ENCODE measurements at places on chromosomes 5 and 9.

GRCh38 chr9:7394002-7394774, 405.4 kb downstream of the DMAC1 start:
- DNase-seq, result peak; percentile 28

- DNase-seq, result no peak
Measured at GRCh38 chr5:56525113-56525512, 290.2 kb upstream of the MAP3K1 start.

- no peak for DNase-seq
Measured at GRCh38 chr5:169760229-169760628, 123.2 kb downstream of the DOCK2 start.

GRCh38 chr5:98454407-98454806, 319.1 kb upstream of the RGMB start:
- DNase-seq, result no peak

- DNase-seq, result no peak
Measured at GRCh38 chr9:79809931-79810330, 238.2 kb downstream of the TLE4 start.

DNA sequence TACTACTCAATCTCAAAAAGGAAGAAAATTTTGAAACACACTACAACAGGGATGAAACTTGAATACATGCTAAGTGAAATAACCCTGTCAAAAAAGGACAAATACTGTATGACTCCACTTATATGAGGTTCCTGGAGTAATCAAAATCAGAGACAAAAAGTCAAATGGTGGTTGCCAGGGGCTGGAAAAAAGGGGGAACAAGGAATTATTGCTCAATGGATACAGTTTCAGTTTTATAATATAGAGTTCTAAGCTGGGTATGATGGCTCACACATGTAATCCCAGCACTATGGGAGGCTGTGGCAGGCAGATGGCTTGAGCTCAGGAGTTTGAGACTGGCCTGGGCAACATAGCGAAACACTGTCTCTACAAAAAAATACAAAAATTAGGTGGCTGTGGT, 29.0 kb downstream of the ETF1 start:
- no peak for DNase-seq

DNA sequence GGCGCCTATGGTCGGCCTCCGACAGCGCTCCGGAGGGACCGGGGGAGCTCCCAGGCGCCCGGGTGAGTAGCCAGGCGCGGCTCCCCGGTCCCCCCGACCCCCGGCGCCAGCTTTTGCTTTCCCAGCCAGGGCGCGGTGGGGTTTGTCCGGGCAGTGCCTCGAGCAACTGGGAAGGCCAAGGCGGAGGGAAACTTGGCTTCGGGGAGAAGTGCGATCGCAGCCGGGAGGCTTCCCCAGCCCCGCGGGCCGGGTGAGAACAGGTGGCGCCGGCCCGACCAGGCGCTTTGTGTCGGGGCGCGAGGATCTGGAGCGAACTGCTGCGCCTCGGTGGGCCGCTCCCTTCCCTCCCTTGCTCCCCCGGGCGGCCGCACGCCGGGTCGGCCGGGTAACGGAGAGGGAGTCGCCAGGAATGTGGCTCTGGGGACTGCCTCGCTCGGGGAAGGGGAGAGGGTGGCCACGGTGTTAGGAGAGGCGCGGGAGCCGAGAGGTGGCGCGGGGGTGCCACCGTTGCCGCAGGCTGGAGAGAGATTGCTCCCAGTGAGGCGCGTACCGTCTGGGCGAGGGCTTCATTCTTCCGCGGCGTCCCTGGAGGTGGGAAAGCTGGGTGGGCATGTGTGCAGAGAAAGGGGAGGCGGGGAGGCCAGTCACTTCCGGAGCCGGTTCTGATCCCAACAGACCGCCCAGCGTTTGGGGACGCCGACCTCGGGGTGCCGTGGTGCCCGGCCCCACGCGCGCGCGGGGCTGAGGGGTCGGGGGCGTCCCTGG, 561 bp downstream of the DAPK1 start:
- DNase-seq, result peak; percentile 60

- DNase-seq, result no peak
Measured at GRCh38 chr9:83451308-83451707, 86.9 kb downstream of the FRMD3 start.

DNA sequence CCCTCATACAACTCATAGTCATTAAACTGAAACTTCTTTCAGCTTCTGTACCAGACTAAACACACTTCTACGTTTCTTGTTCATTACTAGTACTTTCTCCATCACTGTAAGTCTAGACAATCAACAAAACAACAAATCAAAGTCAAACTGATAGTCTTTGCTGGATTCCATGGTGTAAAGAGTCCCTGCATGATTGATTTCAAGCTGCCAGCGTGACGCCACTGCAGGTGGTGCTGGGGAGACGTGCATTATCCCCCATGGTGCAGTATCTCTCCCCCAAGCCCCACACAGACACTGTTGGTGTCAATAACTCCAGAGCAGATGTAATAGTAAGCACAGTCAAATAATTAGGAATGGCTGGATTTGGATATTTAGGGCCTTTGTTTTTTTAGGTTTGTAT, 10.7 kb upstream of the SLC2A8 start:
- no peak for DNase-seq

GRCh38 chr5:33258553-33258952, 182.2 kb upstream of the TARS1 start:
- no peak for DNase-seq

GRCh38 chr5:126139086-126139485, 284.1 kb upstream of the GRAMD2B start:
- no peak for DNase-seq

GRCh38 chr5:68287976-68288706, 72.6 kb downstream of the PIK3R1 start:
- DNase-seq, result peak; percentile 81

GRCh38 chr5:172837640-172838039, 3.6 kb downstream of the ERGIC1 start:
- DNase-seq, result no peak

DNA sequence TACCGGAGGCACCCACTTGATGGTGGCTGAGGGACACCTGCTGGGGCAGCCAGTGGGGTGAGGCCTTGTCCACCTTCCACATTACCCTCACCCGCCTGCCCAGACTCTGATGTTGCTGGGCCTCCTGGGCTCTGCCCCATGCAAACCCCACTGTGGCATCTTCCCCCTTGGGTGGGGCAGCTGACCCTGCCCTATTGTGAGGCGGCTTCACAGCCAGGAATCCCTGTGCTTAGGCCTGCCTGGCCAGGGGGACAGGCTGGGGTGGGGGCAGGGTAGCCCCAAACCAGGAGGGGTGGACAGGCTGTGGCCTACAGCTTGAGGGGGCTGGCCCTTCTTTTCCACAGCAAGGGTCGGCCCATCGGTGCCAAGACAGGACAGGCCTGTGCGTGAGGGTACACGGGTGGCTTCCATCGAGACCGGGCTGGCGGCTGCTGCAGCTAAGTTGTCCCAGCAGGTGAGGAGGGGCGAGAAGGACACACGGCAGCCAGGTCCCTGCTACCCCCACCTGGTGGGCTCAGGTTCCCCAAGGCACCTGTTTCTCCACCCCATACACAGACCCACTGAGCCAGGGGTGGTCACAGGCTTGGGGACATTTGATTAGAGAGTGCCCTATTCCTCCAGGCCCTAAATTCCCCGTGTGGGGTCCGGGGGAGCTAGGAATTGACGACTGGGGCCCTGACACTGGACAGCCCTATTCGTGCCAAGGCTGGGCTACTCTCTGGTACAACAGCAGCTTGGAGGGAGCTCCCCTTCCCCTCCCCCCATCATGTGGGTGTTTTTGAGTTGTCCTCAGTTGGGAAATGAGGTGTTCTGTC, 99.2 kb downstream of the PHF2 start:
- DNase-seq, result no peak

- DNase-seq, result no peak
Measured at GRCh38 chr5:68994645-68995044, 99.2 kb upstream of the SLC30A5 start.

DNA sequence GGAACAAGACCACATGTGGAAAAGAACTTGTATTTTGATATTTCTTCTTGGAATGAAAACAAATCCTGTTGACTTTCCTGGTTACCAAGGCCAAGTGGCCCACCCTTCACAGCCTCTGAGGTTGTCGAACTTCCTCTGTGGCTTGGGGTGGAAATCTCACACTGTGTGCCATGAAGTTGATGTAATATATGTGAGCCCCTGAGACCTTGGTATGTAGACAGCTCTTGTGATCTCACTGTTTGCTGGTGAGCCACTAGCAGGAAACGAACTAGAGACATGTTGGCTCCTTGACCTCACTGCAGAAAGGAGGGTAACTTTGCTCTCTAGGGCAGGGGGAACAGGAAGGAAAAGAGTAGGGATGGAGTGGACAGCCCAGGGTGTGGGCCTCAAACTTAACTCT, 159.4 kb downstream of the ARHGAP26 start:
- DNase-seq, result no peak

DNA sequence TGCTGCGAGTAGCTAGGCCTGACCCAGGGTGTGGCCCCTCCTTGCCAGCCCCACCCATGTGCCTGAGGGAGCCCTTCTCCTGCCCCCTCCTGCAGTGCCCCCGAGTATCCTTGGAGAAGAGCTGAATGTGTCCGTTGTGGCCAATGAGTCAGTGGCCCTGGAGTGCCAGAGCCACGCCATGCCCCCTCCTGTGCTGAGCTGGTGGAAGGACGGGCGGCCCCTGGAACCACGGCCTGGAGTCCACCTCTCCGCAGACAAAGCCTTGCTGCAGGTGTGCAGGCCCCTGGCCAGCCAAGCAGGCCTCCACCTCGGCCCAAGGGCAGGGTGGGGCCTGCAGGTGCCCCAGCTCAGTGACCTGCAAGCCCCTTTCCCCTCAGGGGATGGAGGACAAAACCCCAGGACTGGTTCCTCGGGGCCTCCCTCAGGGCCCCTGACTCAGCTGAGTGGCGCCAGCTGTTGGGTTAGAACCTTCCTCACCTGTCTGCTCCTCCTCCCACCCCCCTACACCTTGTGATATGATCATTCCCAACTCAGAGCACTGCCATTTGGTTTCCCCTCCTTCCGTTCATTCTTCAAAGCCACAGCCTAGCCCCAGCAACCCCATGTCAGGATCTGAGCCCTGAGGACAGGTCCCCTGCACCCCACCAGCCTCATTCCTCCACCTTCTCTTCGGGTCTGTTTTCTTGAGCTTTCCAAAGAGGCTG, 80.0 kb upstream of the ASS1 start:
- no peak for DNase-seq

GRCh38 chr9:134919303-134919702, 1.6 kb upstream of the FCN1 start:
- DNase-seq, result no peak

- DNase-seq, result no peak
Measured at GRCh38 chr9:85536514-85536913, 205.2 kb downstream of the AGTPBP1 start.

GRCh38 chr5:168578006-168578405, 1.2 kb downstream of the PANK3 start:
- no peak for DNase-seq

DNA sequence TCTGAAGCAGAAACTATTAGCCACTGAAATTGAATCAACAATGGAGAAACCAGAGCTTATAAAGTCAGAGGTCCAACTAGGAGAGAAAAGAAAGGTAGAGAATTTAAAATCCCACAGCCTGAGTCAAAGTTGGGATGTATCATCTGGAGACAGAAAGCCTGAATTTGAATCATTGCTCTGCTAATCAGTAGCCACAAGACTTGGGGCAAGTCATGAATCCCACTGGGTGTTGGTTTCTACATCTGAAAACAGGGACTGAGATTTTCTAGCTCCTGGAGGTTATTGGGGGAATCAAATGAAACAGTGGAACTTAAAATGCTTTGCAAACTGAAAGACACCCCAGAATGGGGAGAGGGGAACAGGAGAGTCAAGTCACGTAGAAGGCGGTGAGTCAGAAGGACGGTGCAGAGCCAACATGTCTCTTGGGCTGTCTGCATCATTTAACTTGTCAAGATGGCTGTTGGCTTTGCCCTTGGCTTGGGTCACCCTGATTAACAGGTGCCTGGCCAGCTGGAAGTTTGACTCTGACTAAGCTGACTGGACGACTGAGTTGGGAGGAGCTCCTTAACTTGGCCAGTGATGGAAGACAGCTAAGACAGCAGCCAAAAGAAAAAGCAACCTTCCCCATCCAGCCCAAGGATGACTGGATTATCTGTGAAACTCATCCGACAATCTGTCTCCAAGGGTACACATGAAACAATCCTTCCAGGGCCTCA, 60.6 kb upstream of the ADRA1B start:
- DNase-seq, result no peak

- DNase-seq, result no peak
Measured at GRCh38 chr5:25029004-25029403, 384.2 kb upstream of the CDH10 start.

GRCh38 chr5:72199681-72200080, 92.4 kb downstream of the MAP1B start:
- DNase-seq, result no peak

DNA sequence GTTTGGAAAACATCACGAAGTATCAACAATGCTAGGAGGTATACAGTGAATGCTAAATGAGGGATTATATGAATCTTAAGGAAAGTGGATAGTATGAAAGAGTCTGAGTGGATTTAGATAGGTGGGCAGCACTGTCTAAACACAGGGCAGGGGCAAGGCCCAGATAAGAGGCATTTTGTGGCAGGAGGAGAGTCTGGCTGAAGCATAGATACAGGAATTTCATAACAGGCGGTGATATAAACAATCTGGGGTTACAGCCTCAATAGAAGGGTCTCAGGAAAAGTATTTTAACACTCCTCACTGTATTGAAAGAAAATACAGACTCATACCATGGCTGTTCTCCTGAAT, 96.9 kb downstream of the PLPP1 start:
- no peak for DNase-seq

- DNase-seq, result no peak
Measured at GRCh38 chr5:118647587-118647986, 340.8 kb downstream of the DTWD2 start.

GRCh38 chr5:103014983-103015382, 105.0 kb downstream of the GIN1 start:
- no peak for DNase-seq

- DNase-seq, result no peak
Measured at GRCh38 chr9:75065510-75065909, 22.4 kb downstream of the NMRK1 start.

DNA sequence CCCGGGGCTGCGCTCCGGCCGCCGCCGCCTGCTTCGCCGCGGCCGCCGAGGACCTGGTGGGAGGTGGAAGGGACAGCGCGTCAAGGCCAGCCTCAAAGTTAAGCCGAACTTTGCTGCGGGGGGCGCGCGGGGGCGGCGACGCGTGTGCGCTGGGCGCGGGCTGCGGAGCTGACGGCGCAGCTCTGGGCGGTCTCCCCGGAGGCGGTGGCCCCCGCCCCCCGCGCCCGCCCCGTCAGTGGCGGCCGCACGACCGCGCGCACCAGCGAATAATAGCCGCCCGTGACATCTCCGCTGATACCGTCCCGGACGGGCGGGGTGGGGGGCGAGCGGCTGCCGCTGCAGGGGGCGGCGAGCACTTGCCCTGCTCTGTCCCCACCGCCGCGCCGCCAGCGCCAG, 579 bp upstream of the FAM78A start:
- no peak for DNase-seq

DNA sequence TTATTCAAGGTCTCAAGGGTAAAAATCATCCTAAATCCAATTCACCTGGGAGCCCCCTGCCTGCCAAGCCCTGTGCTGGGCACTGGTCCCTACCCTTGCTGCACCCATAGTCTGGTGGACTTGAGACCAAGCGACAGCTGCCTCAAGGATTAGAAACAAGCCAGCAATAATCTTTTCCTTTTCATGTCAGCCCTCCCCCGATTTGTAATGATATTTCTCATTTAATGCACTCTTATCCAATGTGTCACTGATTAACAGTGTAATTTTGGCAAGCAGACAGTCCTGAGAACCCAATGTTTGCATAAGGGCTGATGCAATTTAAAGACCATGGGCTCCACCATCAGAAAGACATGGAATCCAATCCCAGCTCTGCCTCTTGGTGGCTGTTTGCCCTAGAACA, 108.9 kb downstream of the ACTL7B start:
- DNase-seq, result no peak
